ENCODE measurements at places on chromosomes 13 and 19. TPM values are rescaled to one million over a fixed set of nuclear protein-coding genes. Genes with fewer than 3 reads are reported as not detected.

Gene NCAN
- not detected for total RNA-seq

Gene TEKTIP1
- total RNA-seq = not detected

Gene ASF1B
- not detected for total RNA-seq

Gene SCN1B
- 0.48 TPM for total RNA-seq
